Natural killer cell (primary cell): ENCODE measurements at places on chromosomes 1 and 21. TPM values are rescaled to one million over a fixed set of nuclear protein-coding genes. Genes with fewer than 3 reads are reported as not detected.

- no peak for DNase-seq
These were observed 51.1 kb downstream of the IER5 start for GRCh38 chr1:181139631-181140061.

Gene SLC2A5
- total RNA-seq, result not detected

Gene LRP8
- total RNA-seq, result 23.2 TPM

Gene HSD17B7
- total RNA-seq, result 21.0 TPM

GRCh38 chr1:91768786-91769725 is 116.9 kb downstream of the TGFBR3 start:
- DNase-seq, result no peak

DNA sequence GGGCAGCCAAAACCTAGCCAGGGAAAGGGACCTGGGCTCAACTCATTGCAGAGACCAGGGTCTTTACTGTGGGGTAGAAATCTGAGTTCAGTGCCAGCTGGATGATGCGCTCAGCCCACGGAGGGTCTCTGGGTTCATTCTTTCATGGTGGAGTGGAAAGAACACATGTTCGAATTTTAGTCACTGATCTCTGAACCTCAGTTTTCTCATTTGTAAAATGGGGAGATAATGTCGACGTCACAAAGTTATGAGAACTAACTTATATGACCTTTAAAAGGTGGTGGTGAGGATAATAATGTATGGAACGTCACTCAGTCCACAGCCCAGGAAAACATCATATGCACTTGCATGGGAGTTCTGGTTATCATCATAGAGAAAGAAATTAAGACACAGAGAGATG is 1.2 kb upstream of the TAL1 start:
- no peak for DNase-seq

DNA sequence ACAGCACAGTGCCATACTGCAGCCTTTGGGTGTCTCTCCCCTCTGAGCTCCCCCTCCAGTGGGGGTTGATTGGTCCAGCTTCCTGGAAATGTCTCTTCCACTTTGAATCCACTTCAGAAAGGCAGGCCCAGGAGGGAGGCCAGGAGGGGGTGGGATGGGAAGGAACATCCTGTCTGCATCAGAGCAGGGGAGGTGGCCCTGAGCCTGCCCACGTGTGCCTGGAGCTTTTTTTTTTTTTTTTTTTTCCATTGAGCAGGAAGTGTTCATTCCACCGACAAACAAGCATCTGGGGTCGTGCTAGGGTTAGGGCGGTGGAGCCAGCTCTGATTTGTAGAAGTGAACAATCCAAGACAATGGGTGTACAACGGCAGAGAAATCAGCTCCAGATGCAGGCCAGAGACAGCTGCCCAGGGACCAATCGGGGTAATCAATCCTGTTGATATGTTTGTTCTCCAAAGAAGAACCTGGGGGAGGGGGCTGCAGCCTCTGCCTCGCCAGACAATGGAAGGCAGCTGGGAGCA is 93.3 kb downstream of the SSBP3 start:
- no peak for DNase-seq

- DNase-seq, result no peak
These were observed 160.3 kb downstream of the ETS2 start for GRCh38 chr21:38965910-38966504.

- peak; percentile 90 for DNase-seq
These were observed at the start of gene SPATA6 for GRCh38 chr1:48471691-48472576. Gene SPATA6 (minus strand): TSS chr1:48472204. CDS start chr1:48472008, 196 bp downstream.

GRCh38 chr1:113929750-113930498 is 800 bp downstream of the HIPK1 start:
- peak; percentile 95 for DNase-seq

Gene SH2D5
- not detected for total RNA-seq

GRCh38 chr1:232624546-232625281 is 5.2 kb downstream of the SIPA1L2 start:
- no peak for DNase-seq

Gene PTAFR
- 1.2 TPM for total RNA-seq

Gene CELA3A
- total RNA-seq, result not detected

- no peak for DNase-seq
These were observed 107.1 kb upstream of the OLIG2 start for GRCh38 chr21:32918478-32919120.

DNA sequence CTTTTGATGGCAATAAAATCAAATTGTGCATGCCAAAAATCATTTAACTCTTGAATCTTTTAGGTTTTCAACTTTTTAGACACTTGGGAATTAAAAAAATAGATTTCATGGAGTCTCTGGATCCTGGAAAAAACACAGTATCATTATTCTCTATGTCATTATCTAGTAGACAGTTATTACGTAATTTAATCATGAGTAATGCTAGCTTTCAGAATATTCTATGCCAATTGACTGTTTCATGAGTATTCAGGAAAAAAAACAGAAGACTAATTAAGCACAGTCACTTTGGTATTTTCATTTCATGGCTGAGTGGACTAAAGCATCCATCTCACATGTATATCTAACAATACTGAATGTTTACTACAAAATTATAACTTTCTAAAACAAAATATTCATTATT is 44.0 kb downstream of the ODF2L start:
- DNase-seq, result no peak

DNA sequence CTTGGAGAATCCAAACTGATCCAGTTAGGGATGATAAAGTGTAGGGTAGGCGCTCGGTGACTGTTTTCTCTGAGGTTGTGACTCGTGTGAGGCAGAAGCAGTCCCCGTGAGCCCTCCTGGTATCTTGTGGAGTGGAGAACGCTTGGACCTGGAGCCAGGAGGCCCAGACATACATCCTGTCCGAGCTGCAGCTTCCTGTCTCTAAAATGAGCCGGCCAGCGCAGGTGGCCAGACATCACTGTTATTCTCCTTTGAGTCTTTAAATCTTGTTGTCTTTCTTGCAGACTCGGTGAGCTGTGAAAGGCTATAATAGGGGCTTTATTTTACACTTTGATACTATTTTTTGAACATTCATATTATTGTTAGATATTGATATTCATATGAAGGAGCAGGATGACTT is 12.3 kb downstream of the PCSK9 start:
- DNase-seq, result no peak

DNA sequence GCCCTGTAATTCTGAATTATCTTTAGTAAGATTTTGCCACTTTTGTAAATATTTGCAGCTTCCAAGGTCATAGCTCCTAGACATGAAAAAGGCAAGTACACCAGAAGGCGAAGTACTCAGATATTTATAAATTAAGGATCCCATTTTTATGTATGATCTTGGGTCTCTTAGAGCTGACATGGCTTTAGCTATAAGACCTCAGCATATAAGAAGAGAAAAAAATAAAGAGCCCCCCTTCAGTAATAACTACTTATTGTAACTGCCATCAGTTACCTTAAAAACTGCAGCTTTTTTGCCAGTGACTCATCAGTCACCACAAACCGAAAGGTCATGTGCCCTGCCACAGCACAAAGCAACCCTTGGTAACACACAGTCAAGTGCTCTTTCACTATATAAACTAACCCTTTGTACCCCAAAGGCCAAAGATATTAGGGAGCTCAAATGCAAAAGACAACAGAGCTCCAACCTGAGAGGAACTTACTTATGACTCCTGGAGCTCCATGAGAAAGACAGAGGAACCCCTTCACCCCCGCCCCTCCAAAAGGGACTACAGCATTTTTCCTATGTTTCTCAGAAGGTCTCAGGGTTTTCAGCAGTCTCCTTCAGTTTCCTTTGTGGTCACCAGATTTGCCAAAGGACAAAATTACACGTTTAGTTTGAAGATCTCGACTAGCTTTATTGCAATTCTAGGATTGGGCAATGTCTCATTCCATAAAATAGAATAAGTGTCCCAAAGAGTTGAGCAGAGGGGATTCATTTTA is 219.8 kb upstream of the DUSP10 start:
- DNase-seq, result peak; percentile 68

DNA sequence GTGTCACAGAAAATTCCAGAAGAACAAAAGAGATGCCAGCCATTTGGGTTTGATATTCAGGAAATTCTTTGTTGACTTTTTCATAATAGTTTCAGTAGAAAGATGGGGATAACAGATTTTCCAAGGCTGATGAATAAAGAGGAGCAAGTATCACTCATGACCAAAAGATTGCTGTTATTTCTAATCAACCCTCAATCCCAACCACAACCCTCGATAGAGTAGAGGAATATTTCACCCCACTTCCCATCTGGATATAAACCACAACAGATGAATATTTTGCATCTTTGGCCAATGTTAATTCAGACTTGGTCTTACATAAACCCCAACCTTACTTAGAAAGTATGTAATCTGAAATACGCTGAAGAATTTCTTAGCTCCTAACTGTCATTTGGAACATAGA is 232.4 kb downstream of the SEC16B start:
- no peak for DNase-seq

- DNase-seq, result no peak
These were observed 5.1 kb downstream of the UBE2Q1 start for GRCh38 chr1:154553056-154554030.

GRCh38 chr1:210237479-210237878 is 4.9 kb downstream of the SERTAD4 start:
- DNase-seq, result no peak

Gene CHRM3
- total RNA-seq, result not detected

Gene FCGR1A
- 0.77 TPM for total RNA-seq

- DNase-seq, result no peak
These were observed 45.9 kb downstream of the SYT6 start for GRCh38 chr1:114107474-114108435.

GRCh38 chr1:183648042-183648441 is 5.1 kb downstream of the APOBEC4 start:
- DNase-seq, result no peak

Gene NAXE
- 32.6 TPM for total RNA-seq

DNA sequence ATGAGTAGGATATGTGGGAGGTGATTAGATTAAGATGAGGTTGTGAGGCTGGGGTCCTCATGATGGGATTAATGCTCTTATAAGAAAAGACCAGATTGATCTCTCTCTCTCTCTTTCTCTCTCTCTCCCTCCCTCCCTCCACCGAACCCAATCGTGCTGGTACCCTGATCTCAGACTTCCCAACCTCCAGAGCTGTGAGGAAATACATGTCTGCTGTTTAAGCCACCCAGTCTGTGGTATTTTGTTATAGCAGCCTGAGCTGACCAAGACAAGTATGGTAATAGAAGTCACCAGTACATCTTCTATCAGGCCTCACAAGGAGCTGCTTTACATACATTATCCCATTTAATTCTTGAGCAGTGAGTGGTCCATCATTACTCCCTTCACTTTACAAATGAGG is 149.8 kb downstream of the RUNX1 start:
- DNase-seq, result no peak

DNA sequence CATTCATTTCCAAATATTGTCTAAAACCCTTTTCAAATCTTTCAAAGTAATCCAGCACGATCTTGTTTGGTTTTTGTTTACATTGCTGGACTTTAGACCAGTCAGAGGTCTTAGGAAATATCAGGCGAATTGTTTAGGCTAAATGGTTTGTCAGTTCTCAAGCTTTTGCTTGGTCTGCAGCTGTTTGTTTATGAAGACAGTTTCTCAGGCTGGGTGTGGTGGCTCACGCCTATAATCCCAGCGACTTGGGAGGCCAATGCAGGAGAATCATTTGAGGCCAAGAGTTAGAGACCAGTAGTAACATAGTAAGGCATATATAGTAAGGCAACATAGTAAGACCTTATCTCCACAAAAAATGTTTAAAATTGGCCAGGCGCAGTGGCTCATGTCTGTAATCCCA is 77.5 kb downstream of the DNTTIP2 start:
- DNase-seq, result no peak
